ENCODE measurements at places on chromosomes 6 and 20.

DNA sequence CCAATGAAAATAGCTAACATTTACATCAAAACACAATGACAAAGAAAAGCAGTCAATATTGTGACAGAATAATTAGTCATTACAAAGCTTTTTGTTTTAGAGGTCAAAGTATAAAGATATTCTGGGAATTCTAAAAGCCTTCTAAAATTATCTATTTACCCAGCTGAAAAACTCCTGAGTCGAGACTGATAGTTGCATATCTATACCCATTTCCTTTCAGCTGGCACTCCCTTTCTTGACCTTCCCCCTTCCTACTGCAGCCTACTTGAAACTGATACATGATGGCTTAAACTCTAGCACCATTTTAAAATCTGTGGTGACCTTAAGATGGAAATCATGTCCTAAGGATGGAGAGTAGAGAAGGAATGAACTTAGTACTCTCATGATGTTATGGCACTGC, 38.6 kb downstream of the LMBRD1 start:
- DNase-seq, result no peak

DNA sequence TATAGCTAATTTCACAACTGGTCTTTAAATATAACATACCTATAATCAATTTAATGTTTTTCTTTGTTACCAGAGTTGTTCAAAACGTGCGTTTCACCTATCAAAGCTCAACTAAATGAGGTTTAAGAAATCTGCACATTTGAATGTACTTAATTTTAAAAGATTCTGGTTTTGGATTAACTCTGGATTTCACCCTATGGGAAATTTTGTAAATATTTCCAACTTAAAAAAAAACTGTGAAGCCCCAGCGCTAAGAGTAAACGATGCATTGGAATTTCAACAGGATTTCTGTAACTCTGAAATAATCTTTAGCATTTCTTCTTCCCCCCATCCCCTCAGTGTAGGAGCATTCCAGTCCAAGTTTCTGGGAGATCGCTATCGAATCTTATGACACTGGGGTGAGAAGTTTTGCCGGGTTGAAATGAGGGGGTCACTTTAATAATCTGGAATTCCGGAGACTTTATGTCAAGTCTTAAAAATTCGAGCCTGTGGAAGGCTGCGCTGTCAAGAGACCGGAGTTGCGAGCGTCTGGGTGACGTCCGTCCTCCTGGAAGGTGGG, 643 bp upstream of the MAP3K4 start:
- DNase-seq, result no peak

DNA sequence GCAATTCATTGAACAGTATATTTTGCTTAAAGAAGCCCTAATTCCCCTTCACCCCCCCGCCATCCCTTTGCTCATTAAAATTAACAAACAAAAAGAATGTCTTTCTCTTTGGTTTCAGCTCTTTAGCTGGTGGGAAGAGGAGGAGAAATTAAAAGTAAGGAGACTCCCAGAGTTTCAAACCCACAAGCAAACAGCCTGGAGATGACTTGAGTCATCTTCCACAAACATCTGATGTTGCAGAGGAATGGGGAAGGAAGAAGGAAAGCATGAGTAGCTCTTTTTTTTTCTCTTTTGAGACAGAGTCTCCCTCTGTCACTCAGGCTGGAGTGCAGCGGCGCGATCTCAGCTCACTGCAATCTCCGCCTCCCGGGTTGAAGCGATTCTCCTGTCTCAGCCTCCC, 189.6 kb downstream of the ADAT2 start:
- DNase-seq, result no peak

- DNase-seq, result peak; percentile 39
These were observed 150.8 kb downstream of the ZMYND8 start for GRCh38 chr20:47205577-47206123.

DNA sequence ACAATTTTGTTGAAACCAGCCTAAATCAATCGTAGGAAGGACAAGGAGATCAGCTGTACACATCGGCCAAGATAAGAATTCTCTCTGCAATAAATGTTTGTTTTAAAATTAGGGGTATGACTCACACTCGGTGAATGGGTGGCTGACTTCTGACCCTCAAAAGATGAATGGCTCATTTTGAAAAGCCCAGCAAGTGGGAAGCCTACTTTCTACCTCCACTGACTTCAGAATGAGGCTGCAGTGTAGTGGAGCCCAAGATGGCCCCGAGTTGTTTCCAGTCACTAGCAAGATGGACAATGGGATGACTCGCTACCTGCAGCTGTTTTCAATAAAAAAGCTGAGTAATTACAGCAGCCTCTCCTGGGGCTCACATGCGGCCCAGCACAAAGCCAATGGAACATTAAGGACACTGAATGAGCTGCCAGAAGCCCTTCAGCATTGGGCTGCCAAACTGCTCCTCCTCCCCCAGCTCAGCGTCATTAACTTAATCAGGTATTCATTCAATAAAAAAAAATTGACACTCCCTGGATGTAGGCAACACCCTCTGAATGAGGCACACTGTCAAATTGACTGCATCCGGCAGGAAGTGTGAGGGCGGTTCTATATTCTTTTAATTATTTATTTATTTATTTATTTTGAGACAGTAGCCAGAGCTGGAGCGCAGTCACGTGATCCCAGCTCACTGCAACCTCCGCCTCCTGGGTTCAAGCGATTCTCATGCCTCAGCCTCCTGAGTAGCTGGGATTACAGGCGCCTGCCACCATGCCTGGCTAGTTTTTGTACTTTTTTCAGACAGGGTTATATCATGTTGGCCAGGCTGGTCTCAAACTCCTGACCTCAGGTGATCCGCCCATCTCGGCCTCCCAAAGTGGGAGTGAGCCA, 107.3 kb downstream of the GMPR start:
- DNase-seq, result no peak

GRCh38 chr6:163782436-163783003, 368.0 kb downstream of the QKI start:
- DNase-seq, result no peak

DNA sequence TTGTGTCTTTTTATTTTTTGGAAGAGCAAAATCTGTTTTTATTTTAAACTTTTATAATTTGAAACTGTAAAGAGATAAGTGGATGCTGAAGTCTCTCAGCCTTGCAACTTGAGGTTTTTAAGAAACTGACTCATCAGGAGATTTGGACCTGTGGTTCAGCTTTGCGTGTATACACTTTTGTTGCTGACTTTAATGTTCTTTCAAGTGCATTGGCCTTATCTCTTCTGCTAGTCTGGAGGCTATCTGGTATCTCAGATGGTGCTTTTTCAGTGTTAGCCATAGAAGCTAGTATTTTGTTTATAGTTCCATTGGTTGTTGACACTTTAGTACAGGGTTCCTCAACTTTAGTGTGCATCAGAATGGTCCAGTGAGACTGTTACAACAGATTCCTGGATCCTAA, 504.0 kb upstream of the SPTLC3 start:
- no peak for DNase-seq

DNA sequence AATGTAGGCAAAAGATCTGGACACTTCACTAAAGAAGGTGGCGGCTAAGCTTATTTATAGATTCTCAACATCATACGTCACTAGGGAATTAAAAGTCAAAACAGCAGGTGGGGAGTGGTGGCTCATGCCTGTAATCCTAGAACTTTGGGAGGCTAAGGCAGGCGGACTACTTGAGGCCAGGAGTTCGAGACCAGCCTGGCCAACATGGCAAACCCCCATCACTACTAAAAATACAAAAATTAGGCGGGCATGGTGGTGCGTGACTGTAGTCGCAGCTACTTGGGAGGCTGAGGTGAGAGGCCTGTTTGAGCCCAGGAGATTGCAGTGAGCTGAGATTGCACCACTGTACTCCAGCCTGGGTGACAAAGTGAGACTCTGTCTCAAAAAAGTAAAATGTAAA, 74.6 kb downstream of the GPX5 start:
- no peak for DNase-seq

DNA sequence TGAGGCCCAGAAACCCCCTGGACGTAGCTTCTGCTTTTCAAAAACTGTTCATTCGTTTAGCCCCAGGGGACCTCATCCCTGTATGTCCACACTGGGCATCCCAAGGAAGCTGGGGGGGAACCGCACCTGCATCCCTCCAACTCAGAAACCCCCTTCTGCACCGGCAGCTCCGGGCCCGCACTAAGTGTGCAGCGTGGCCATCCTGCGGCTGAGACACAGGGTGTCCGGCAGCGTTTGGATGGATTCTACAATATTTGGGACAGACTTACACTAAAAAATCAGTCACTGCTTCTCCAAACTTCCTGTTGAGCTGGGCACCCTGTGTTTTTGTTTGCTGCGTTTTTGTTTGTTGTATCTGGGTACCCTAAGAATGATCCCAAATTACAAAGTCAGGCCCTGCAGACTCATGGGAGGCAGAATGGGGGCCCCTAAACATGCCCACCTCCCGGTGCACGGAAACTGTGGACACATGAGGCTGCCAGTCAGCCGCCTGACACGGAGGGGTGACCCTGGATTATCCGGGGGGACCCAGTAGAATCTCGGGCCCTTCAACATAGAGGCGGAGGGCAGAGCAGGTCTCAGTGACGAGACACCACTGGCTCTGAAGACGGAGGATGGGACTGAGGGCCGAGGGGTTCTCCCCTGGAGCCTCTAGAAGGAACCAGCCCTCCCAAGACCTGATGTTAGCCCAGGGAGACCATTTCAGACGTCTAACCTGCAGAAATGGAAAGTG, 88.2 kb upstream of the BHLHE23 start:
- no peak for DNase-seq

DNA sequence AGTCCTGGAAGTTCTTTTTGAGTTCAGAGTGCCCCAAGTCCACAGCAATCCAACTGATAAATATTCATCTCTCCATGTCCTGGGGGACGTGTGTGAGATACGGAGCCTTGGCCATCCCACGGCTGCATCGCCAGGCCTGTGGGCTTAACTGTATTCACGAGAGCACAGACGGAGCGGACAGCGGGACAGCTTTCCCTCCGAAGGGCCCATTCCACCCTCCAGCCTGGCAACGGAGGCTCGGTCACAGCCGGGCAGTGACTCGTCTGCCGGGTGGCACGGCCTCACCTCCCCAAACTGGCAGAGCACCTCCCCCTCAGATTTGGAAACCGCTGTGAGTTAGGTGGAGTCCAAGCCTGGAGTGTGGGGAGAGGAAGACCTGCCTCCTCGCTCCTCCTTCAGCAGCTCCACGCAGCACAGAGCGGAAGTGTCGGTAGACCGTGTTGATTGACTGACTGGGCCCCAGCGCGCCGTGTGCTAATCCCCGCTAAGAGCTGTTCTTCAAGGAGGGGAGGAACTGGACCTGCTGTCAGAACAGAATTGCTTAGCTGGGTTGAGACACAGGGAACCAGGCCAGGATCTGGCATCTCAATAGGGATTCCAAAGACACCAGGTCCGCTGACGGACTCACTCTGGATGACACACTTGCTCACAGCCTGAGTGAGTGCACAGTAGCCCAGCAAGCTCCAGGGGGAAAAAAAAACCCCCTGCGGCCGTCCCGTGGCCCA, 10.9 kb downstream of the FOXF2 start:
- no peak for DNase-seq

DNA sequence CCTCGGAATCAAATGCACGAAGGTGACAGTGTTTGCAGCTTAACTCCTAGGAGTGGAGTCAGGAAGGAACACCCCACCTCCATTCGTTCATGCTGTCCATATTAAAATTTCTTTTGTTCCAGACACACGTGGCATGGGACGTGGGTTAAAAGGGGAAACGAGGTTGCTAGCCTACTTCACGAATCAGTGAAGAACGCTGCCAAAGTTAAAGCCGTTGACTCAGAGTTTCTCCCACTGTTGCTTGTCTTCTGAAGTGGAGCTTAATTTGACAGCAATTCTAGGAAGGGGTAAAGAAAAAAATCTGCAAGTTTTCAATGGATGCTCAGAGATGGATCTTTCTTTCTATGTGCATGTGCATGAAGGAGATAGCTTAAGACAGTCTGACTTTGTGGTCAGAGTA, 499.1 kb downstream of the CD83 start:
- no peak for DNase-seq

DNA sequence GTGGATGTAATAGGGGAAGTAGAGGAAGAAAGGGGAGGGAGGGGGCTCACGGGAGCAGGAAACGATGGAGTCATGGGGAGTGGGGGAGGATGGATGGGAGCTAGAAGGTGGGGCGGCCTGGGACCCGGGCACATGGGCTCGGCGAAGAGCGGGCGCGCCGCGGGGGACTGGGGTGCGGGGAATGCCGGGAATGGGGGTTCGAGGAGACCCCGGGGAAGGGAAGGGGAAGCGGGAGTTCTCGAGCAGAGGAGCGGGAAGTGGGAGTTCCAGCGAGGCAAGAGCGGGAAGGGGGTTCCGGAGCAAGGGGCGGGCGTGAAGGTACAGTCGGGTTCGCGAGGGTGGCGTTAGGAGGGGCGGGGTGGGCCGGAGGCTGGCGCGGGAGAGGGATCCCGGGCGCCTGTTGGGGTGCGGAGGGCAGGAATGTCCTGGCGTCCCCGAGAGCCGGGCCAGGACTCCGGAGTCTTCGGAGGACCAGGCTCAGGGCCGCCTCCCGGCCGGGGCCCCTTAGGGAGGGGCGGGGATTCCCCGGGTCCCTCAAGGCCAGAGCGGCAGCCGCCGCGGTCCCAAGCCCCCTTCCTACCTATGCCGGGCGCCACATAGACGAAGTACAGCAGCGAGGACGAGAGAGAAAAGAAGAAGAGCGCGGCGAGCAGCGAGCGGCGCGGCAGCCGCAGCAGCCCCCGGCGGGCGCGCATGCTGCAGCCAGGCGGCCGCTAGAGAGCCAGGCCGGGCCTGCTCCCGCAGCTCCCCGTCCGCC, 504 bp downstream of the B4GALT5 start:
- peak; percentile 51 for DNase-seq

Measured in pancreas (tissue), 10 donors.